ENCODE measurements at places on chromosomes 2 and 18.

GRCh38 chr2:99425022-99425421 is 64.8 kb downstream of the REV1 start:
- DNase-seq = no peak

DNA sequence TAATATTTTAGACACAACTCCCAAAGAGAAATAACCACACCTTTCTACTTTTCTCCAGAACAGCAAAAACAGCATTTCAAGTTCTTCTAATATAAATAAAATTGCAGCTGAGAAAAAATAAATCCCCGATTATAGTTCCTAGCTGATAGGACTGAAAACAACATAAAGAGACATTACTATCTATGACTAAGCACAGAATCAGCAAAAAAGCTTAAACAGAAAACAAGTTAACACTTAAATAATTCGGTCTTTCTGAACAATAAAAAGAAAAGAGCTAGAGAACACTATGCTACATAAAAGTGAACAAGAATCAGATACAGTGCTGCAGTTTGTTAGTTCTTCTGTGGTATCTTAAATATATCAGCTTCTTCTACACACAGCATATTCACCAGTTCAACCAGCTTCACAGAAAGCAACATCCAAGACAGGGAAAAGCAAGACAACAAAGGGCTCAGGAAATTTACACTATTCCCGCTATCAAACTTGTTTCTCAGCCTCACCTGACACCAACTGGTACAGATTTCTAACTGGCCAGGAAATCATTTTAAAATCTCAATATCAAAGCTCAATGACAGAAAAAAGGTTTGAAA is 28.6 kb downstream of the FEZ2 start:
- DNase-seq = no peak

- DNase-seq = no peak
Measured at GRCh38 chr2:51918113-51918512, 886.2 kb upstream of the NRXN1 start.

DNA sequence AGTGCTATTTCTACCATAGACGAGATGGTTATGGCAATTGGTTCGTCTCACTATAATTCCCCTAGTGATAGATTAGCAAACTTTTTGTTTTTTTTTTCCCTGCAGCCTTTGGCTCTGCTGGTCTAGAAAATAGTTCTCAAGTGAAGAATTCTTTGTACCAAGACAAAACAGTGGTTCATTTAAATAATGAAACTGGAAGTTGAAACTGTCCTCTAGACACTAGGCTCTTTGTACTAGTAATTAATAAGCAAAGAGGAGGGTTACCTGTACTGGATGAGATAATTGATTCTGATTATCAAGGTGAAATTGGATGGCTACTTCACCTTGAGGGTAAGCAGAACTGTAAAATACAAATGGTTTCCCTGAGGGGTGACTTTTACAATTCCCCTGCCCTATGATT is 156.9 kb upstream of the DCC start:
- DNase-seq = no peak

GRCh38 chr18:37442477-37442876 is 123.1 kb downstream of the CELF4 start:
- DNase-seq = no peak

DNA sequence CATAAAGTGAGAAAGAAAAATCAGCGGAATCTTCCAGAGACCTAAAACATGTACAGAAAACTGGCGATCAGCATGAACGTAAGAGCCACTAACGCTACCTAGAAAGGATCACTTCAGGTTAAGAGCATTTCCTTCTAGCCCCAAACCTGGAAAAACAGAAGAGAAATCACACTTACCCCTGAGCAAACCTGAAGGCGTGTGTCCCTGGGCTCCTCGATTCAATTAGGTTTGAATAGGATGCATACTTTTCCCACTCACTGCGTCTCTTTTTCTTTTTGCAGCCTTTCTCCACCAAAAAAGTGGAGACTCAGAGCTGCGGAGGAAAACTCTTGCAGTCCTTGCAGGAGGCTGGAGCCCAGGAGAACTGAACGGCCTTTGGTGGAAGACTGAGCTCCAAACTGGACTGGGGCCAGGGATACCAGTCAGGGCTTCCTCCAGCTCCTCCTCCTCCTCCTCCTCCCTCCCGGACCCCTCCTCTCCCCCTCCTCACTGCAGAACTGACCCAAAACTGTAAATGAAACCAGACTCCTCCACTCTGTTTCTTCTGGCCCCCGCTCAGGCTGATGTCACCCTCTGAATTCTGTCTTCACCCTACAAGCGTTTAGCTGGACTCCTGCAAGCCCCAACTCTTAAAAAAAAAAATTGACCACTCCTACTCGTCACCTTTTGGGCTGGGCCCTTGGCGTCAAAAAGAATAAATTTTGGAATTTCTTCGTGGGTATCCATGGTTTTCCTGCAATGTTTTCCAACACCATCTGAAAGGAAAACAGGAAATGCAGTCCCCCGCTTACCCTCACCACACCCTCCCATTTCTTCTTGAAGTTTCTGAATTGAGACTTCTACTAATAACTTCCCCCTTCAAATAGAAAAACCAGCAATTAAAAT is at the start of gene COL6A3:
Gene COL6A3 (minus strand): TSS at position 388 of the 885 bp plus-strand sequence. CDS start 17,347 bp downstream, outside the sequence.
- DNase-seq = no peak

DNA sequence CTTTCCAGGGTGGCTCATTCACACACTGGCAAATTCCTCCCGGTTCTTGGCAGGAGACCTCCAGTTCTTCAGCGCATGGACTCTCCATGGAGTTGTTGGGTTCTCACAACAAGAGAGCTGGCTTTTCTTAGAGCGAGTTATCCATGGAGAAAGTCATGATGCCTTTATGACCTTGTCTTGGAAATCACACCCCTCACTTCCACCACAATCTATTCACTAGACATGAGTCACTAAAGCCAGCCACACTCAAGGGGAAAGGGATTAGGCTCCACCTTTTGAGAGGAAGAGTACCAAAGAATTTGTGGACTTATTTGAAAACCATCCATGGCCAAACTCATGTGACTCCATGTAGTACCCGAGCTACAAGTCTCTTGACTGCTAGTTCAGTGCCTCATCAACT is 160.5 kb downstream of the SETBP1 start:
- no peak for DNase-seq

GRCh38 chr2:88967844-88968243 is 276.4 kb downstream of the RPIA start:
- no peak for DNase-seq

- DNase-seq = no peak
Measured at GRCh38 chr2:112152476-112153178, 14.4 kb downstream of the FBLN7 start.

DNA sequence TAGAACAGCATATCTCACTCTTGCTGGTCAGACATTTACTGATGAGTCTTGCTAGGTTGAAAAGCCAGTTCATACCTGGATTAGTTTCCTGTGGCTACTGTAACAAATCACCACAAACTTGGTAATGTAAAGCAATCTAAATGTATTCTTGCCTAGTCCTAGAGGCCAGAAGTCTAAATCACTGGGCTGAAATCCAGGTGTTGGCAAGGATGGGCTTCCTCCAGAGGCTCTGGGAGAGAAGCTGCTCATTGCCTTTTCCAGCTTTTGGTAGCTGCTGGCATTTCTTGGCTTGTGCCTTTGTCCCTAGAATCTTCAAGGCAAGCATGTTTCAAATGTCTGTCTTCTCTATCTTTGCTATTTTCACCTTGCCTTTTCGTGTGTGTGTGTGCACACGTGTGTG is 62.3 kb upstream of the MAP4K3 start:
- no peak for DNase-seq

DNA sequence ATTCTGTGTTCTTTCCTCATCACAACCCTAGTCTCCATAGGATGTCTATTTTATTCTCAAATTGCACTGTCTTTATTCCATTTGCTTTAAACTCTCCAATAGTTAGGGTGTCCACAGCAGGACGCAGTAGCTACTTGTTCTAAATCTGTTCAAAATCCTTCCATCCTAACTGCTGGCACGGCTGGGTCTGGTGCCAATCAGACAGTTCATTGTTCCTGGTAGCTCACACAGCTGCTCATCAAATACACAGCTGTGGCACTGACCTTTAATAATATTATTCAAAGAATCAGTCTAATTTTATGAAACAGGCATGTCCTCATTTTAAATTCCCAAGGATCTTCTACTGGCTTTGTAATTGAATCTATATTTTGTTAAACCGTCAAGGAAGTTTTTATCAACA is 59.7 kb upstream of the TMEFF2 start:
- no peak for DNase-seq

DNA sequence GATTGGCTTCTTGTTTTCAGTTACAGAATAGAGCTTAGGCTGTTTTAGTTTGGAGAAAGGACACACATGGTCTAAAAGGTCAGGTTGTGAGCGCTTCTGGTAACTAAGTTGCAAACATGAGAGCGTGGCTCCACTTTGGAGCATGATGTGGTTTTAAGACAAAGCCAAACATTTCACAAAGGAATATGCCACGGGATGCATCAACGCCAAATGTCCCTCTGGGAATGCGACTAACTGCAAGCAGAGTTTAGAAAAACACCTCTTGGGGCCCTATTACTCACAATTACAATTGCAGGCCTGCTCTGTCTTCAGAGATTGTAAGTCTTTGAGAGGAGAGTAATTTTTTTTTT is 25.4 kb downstream of the MYO7B start:
- no peak for DNase-seq

DNA sequence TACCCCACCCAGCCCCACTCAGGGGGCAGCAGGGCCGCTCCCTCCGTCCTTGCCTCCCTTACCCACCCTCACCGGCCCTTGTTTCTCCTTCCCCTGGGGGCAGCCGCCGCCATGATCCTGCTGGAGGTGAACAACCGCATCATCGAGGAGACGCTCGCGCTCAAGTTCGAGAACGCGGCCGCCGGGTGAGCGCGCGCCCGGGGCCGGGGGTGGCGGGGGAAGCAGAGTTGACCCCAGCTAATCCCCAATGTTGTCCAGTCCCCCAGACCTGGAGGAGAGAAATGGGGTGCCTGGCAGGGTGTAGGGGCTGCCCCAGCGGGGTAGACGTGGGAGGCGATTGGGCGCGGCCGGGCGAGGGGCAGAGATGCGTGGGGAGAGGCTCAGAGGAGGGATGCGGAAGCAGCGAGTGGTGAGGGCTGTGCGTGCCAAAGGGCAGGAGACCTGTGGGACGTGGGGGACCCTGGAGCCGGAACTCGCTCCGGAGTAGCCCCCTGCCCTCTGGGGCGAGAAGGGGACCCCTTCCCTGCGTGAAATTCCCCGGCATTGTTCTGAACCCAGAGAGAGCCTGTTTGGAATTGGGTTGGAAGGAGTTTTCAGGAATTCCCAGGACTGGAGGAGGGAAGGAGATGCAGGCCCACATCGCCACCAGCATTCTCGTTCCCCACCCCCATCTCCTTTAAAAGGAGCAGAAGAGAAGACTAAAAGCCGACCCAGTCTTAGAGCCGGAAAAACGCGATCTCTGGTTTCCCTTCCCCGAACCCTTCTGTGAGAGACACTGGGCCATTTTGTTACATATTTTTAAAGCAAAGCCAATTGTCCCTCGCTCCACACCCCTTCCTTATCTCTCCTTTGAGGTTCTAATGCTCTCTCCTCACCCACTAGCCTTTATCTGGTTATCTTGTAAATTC is 625 bp downstream of the ARPC2 start:
- peak; percentile 10 for DNase-seq

- DNase-seq = no peak
Measured at GRCh38 chr18:26335156-26335555, 108.9 kb downstream of the TAF4B start.

- no peak for DNase-seq
Measured at GRCh38 chr2:217801711-217802110, 201.1 kb downstream of the TNS1 start.

DNA sequence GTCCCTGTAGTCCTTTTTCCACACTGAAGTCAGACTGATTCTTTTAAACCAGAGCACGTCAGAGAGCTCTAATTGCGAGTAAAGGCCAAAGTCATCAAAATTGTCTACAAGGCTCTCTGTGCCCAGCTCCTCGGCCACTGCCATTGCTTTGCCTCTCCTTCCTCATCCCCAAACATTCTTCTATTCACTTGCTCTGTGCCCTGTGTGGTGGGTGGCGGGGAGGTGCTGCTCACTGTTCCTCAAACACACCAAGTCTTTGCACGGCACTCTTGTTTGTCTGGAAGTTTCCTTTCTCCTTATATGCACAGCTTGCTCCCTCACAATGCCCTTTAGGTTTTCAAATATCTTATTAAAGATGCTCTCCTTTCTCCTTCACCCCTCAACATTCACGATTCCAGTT is 100.1 kb upstream of the FSHR start:
- DNase-seq = no peak

DNA sequence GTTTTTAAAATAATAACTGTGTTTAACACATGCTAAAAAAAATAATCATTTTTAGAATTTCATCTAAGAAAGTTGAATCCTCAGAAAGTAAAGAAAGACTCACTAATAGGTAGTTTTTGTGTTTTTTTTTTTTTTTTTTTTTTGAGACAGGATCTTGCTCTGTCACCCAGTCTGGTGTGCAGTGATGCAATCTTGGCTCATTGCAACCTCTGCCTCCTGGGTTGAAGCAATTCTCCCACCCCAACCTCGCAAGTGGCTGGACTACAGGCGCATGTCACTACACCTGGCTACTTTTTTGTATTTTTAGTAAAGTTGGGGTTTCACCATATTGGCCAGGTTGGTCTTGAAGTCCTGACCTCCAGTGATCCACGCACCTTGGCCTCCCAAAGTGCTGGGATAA is 7.1 kb downstream of the CKAP2L start:
- no peak for DNase-seq

DNA sequence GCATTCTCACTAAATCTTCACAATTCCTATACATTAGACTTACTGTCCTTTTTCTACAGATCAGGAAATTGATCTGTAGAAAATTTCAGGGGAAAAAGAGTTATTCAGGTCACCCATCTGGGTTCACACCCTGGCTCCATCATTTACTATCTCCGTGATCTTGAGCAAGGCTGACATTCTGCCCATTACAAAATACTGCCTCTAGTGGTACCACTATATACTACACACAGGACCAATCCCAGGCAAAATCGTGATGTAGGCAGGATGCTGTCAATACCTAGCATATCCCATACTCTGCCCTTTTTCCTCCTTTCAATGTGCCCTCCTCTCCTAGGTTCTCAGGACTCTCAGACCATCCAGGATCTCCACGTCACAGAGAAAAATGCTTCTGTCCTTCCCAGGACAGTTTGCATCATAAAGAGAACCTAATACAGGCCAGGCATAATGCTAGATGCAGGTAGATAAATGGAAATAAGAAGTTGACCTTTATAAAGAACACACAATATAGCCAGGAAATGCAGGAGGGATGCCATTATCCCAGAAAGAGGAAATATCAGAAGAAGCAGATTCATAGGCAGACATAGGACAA is 101.9 kb downstream of the CDH20 start:
- peak; percentile 10 for DNase-seq

GRCh38 chr2:233460726-233461441 is 105.7 kb downstream of the USP40 start:
- DNase-seq = peak; percentile 80

DNA sequence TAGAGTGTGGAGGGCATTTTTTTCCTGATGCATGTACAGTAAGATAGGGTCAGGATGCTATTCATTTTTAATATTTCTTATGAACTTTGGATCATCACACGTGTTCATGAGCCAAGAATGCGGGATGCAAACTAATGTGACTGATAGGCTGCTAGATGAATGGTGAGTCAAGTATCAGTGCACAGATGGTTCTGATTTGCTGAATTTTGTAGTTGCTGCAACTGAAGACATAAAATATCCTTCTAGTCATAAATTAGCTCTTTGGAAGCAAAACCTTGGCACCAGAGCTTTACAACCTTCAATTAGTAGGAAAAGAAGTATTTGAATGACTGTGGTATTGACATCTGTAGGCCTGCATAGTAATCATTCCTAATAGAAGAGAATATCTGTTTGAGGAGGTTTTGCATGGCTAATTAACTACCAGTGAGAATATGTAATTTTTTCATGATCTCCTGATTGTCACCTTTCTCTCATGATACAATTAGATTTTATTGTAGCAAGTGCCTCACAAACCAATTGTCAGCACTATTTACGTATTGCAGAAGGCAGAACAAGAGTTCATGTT is 94.0 kb downstream of the VRK2 start:
- DNase-seq = no peak
